NCI-H460 (cell line): ENCODE measurements at places on chromosomes 6 and 20. TPM values are rescaled to one million over a fixed set of nuclear protein-coding genes. Genes with fewer than 3 reads are reported as not detected.

DNA sequence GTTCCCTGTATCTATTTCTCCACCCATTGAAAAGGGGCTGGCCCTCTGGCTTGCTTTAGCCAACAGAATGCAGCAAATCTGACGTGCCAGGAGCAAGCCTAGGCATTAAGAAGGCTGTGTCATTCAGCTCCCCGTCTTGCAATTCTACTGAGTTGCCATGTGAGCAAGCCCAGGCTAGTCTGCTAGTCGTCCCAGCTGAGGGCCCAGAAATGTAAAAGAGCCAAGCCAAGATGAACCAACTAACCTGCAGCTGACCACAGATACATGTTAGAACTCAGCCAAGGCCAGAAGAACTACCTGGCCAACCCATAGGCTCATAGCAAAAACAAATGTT, 30.1 kb downstream of the PREP start:
- DNase-seq = no peak

SLC24A3 gene
- 0.02 TPM in 1 of 2 replicates, not detected in the other for total RNA-seq

DNA sequence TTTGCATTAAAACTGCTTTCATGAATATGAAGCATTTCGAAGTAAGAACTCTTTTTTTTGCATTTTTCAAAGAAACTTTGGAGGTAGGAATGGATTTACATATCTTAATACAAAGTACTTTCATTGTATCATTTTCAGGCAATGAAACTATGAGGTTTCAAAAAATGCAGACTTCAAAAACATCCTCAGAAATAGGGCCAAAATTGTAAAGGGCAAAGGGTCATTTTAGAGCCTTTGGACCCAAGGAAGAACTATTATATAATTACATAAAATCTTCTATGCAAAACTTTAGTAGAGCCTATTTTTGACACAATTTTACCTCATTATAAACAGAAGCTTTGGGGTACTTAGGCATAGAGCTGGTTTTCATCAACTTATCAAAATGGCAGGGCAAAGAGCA, 4.9 kb downstream of the PRKN start:
- no peak for DNase-seq

- DNase-seq = no peak
Measured at GRCh38 chr6:52603000-52603795, 26.3 kb upstream of the TRAM2 start.

GRCh38 chr20:19112828-19113227, 99.6 kb upstream of the SLC24A3 start:
- no peak for DNase-seq

DNA sequence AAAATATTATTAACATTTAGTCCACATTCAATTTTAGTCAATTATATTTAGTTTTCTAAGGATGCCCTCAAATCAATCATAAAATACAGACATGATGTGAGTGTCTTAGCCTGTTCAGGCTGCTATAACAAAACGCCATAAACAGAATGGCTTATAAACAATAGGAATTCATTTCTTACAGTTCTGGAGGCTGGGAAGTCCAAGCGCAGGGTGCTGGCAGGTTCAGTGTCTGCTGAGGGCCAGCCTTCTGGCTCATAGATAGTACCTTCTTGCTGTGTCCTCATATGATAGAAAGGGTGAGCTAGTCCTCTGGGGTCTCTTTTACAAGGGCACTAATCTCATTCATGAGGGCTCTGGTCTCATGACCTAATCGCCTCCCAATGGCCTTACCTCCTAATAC, 10.0 kb upstream of the CDC5L start:
- DNase-seq = no peak

DNA sequence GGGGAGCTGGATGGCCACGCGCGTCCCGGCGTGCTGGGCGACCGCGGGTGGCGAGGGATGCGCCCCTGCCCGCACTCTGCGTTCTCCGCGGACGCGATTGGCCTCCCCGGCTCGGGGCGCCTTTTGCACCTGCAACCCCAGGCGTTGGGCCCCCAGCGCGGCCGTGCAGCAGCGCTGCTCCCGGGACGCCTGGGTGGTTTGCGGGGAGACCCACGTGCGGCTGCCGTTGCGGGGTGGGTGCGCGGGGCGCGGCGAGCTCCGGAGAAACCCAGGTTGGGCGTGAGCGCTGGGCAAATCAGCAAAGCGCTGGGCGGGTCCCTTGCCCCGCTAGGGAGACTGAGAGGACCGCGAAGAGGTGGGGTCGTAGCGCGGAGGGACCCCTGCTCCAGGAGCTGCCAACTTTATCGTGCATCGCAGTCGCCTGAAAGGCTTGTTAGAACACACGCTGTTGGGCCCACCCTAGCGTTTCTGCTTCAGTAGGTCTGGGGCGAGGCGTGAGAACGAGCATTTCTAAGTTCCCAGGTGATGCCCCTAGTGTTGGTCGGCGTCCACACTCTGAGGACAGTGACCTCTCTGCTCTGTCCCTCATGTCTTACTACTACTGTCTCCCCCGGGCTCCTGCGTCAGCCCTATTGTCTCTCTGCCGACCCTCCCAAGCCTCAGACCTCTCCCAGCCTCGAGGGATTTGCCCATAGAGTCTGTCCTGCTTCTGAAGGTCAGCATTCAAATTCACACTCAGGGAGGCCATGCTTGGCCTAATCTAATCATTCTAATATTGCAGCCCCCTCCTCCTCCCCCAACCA, 538 bp upstream of the ZFP64 start:
- peak; percentile 33 for DNase-seq

DNA sequence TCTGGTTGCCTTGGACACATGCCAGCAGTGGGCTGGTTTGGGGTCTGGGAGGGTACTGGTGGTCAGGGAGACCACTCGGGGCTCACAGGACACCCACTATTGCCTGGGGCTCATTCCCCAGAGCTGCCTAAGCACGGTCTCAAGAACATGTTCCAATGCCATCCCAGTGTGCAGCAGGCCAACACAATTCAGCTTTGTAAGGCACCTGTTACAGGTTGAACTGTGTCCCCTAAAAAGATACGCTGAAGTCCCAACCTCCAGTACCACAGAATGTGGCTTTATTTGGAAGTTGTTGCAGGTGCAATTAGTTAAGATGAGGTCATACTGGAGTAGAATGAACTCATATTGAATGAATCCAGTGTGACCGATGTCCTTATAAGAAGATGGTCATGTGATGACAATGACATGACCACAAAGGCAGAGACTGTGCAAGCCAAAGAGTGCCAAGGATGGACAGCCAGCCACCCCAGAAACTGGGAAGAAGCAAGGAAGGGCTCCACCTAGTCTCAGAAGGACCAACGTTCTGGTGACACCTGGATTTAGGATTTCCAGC, 13.5 kb upstream of the MAS1 start:
- DNase-seq = no peak

DNA sequence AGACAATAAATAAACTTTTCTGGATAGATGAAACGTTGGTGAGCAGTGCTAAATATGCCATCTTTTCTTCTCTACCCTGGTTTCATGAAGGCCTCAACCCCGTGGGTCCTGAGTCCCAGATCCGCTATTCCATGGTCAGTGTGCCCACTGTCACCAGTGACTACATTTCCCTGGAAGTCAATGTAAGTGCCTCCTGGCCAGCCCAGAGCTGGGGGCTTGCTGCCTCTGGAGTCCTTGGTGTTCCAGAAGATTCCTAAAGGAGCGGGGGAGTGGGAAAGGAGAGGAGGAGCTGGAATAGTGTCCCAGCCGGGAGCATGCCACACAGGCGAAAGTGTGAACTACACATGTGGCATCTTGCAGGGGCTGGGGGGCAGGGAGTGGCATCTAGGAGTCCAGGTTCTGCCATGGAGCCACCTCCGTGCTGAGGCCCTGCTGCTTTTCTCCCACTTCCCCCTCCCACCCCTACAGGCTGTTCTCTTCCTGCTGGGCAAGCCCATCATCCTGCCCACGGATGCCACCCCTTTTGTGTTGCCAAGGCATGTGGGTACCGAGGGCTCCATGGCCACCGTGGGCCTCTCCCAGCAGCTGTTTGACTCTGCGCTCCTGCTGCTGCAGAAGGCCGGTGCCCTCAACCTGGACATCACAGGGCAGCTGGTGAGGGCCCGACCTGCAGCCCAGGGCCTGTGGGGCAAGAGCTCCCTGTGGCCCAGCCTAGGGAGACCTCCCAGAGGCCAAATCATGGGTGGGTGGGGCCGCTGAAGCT, 10.8 kb downstream of the BPIFB2 start:
- no peak for DNase-seq

GRCh38 chr6:142731611-142732010, 213.4 kb downstream of the HIVEP2 start:
- no peak for DNase-seq

- no peak for DNase-seq
Measured at GRCh38 chr6:149200282-149200945, 117.1 kb upstream of the TAB2 start.

GRCh38 chr6:16762550-16763477, 1.6 kb upstream of the ATXN1 start:
- peak; percentile 77 for DNase-seq

GRCh38 chr6:89412071-89413005, at the start of gene RRAGD:
RRAGD (minus strand) TSS chr6:89412273; CDS start chr6:89411993, 280 bp downstream.
- DNase-seq = peak; percentile 20

GRCh38 chr6:3400162-3400561, 56.7 kb downstream of the SLC22A23 start:
- DNase-seq = no peak

PI3 gene
- total RNA-seq = not detected in 2 replicates

DNA sequence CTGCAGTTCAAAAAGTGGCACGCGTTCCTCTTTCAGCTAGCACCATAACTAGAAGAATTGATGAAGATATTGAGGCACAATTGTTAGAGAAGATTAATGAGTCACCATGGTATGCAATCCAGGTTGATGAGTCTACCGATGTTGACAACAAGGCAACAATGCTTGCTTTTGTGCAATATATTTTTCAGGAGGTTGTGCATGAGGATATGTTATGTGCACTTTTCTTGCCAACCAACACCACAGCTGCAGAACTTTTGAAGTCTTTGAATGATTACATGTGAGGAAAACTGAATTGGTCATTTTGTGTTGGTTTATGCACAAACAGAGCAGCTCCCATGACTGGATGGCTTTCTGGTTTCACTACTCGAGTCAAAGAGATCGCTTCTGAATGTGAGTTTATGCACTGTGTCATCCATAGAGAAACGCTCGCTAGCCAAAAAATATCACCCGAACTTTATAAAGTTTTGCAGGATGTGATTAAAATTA, 129.3 kb upstream of the SLC24A3 start:
- DNase-seq = no peak

DNA sequence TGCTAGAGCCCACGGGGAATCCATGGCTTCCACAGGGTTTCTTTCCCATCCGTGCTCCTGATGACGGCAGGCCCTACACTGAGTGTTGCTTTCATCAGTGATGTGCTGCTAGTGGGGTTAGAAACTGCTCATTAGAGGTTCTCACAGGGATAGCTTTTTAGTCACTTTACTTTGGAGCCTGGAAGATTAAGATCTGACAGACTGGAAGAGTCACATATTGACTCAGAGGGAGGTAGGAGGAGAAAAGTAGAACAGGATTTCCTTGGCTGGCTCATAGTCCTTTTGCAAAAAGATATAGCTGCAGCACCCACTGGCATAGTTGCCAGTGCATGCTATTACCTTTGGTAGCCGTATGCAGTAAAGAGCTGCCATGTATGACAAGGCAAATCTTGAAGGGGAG, 890.3 kb downstream of the C6orf118 start:
- no peak for DNase-seq

GRCh38 chr6:13924949-13925881, at the start of gene RNF182:
RNF182 (plus strand) TSS chr6:13924952; CDS start chr6:13977120, 52,168 bp downstream.
- no peak for DNase-seq

FOXS1 gene
- not detected in 2 replicates for total RNA-seq

DNA sequence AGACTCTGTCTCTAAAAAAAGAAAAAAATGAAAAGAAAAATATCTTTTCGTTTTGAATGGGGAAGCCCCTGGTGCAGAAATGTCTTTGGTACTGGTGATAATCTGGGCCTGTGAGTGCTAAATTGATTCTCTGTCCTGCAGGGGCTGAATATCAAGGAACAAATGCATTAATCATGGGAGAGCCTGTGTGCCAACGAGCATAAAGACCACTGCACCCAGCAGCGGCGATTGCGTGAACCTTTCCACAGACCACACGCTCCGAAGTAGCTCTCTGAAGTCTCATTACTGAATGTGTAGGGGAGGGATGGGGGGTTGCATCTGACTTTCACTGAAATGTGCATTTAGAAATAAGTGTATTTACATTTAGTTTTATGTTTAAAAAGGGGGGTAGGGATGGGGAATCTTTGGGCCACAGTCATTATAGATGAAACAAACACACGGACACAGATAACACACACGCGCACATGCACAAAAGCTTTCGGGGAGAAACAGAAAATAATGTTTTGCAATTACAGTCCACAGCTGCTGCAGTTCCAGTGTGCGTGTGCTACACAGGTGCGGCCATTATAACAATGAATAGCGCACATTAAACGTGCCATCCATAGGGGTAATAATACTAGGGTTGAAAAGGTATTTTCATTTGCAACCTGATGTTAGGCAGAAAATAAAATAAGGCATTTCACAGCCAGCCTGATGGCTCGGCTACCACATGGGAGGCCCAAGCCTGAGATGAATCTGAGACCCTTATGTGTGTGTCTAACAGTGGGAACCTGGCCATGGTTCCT, 154.0 kb downstream of the MBOAT1 start:
- no peak for DNase-seq

SYNDIG1 gene
- not detected in 2 replicates for total RNA-seq

DEFB132 gene
- not detected in 2 replicates for total RNA-seq

DNA sequence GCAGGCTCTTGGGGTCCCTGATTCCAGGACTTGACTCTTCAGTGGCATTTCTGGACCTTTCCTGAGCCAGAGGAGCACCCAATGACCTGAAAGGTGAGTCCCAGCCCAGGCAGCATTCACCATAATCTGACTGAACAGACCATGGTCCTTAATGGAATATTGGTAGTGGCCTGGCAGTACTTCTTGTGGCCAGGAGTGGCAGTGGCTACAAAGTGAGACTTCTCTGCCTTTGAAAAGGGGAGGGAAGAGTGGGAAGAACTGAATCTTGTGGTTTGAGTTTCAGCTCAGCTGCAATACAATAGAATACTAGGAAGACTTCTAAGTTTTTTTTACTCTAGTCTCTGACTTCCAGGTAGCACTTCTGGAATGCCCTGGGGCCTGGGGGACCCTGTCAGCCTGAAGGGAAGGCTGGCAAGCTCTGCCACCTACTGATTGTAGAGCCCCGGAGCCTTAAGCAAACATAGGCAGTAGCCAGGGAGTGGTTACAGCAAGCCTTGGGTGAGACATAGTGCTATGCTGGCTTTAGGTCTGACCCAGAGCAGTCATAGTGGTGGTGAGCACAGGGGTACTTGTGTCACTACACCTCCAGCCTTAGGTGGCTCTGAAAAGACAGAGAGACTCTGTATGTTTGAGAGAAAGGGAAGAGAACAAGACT, 674.2 kb upstream of the MANEA start:
- DNase-seq = no peak

DNA sequence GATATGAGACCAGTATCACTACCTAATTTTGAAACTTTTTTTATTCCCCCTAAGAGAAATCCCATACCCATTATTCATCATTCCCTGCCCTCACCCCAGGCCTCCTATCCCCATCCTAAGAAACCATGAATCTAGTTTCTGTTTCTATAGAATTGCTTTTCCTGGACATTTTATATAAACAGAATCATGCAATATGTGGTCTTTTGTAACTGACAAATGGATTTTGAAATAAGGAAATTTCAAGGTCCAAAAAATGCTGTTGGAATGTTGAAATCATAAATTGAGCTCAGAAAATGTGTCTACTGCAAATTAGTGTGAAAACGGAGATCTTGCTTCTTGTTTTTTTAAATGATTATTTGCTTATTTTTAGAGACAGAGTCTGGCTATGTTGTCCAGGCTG, 25.1 kb downstream of the RNF217 start:
- no peak for DNase-seq

TSBP1 gene
- total RNA-seq = not detected in 2 replicates

GRCh38 chr6:43917878-43918382, 147.9 kb downstream of the VEGFA start:
- no peak for DNase-seq

HRH3 gene
- not detected in 2 replicates for total RNA-seq
